ENCODE measurements at places on chromosomes 2 and 18.

GRCh38 chr2:3214806-3215404 lies 162.7 kb downstream of the EIPR1 start:
- no peak for DNase-seq

GRCh38 chr2:174681099-174682006 lies 82.9 kb downstream of the CHRNA1 start:
- DNase-seq = no peak

- no peak for DNase-seq
Observed at GRCh38 chr18:75928706-75929105, 501.2 kb upstream of the SMIM21 start.

GRCh38 chr2:29236074-29236473 lies 120.9 kb downstream of the CLIP4 start:
- DNase-seq = no peak

- no peak for DNase-seq
Observed at GRCh38 chr2:199535445-199536177, 77.9 kb upstream of the SATB2 start.

- DNase-seq = no peak
Observed at GRCh38 chr2:210997373-210997772, 441.0 kb downstream of the CPS1 start.

DNA sequence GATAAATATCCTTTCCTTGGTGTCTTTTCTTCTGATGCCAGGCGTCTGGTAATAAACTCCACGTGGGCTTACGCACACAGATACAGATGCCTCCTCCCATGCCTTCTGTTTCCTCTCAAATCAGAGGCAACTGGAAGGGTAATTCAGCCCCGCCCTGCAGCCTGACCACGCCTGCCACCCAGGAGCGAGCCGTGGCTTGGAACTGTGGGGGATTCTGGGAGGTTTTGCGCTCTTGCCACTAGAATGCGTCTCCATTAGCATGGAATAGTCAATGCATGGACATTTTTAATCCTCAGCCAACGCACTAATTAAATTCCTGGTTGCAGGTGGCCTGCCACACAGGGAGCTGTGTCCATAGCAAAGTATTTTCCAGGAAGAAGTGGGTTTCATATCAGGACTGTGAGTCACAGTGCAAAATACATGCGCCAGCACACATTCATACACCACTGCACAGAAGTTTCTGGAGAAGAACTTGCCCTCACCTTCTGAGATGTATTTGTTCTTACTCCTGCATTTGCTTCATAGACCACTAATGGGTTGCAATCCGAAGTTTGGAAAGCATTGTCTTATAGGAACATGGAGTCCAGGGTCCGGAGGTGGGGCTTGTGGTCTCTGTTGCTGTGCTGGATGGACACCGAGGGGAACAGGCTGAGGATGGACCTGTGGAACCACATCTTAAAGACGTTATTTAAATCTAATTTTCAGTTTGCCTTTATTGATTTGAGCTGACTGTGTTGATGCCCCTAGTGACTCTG lies 151.4 kb downstream of the LDLRAD4 start:
- DNase-seq = peak; percentile 66

- no peak for DNase-seq
Observed at GRCh38 chr2:69634196-69634821, 9.2 kb downstream of the AAK1 start.
